ENCODE measurements at places on chromosomes 2 and 18. TPM values are rescaled to one million over a fixed set of nuclear protein-coding genes. Genes with fewer than 3 reads are reported as not detected.

SCN3A gene
- total RNA-seq, result not detected

DES gene
- total RNA-seq, result 0.47 TPM

EDAR gene
- 0.11 TPM for total RNA-seq

FAM237A gene
- total RNA-seq, result not detected

SLC19A3 gene
- total RNA-seq, result 2.1 TPM

SKA1 gene
- 12.6 TPM for total RNA-seq

DPY30 gene
- total RNA-seq, result 104 TPM

IL36G gene
- total RNA-seq, result not detected

SLC4A5 gene
- 0.34 TPM for total RNA-seq

ABHD1 gene
- 0.50 TPM for total RNA-seq

ST8SIA3 gene
- not detected for total RNA-seq

UPP2 gene
- not detected for total RNA-seq

KLHL14 gene
- total RNA-seq, result not detected

COBLL1 gene
- total RNA-seq, result 5.4 TPM

ECEL1 gene
- total RNA-seq, result 0.15 TPM

TMEM131 gene
- total RNA-seq, result 18.0 TPM

NETO1 gene
- total RNA-seq, result not detected

PSMA8 gene
- total RNA-seq, result not detected

Data from A549 treated with dexamethasone at 1 μM for 4 hours (cell line).